ENCODE measurements at places on chromosomes 4 and X.
A peak's percentile ranks its signal among the peaks of the same experiment; 100 is the strongest.

DNA sequence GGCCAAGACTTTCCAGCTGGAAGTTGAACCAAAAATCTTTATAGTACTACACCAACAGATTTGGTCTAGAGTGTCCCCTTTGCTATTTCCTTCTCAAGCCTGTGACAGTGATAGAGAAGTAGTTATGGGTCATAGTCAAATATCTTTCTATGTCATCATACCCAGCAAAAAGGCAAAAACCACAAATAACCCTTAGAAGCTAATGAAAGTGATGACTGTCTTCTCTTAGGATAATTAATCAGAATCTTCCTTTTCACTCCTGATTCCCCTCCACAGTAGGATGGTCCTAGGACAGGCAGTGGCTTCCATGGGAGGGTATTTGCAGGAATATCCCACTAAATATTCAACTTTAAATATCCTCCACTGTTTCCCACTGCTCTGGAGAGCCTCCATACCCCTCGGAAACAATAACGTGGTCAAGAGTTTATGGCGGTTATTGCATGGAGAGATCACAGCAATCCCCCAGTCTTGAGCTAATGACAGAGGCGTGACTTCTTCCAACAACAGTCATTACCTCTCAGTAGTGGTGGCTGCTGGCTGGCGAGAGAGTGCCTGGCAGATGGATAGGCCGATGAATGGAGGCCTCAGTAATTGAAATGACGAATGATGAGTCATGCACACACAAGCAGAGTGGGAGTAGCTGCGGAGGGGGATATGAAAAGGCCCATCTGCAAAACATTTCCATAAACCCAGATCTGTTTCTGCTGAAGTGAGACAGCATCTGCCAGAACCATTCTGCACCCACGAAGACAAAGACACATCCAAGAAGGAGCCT, 154.9 kb downstream of the STK32B start:
- DNase-seq = no peak

GRCh38 chr4:113692809-113693411, 68.6 kb downstream of the CAMK2D start:
- no peak for DNase-seq

GRCh38 chr4:149973181-149973580, 105.1 kb upstream of the DCLK2 start:
- DNase-seq = no peak

GRCh38 chrX:119757979-119758730, at the start of gene SOWAHD:
Gene SOWAHD (plus strand): TSS chrX:119758588. CDS start chrX:119758668, 80 bp downstream.
- peak; percentile 11 for DNase-seq

GRCh38 chr4:85446141-85446861, 28.6 kb upstream of the ARHGAP24 start:
- no peak for DNase-seq

DNA sequence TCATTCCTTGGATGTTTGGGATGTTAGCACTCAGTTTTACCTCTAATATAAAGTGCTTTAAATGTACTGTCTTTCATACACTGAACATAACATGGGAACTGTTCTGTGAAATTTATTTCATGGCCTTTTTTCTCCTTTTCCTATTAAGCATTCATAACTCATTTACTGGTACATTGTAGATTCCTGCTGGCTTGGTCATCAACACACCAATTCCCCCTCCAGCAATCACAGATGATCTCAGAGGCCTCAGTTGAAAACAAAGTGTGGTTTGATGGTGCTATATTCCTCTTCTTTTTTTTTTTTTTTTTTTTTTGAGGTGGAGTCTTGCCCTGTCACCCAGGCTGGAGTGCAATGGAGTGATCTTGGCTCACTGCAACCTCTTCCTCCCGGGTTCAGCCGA, 61.9 kb upstream of the FAM47B start:
- no peak for DNase-seq

- DNase-seq = no peak
Observed at GRCh38 chr4:5989236-5990225, 28.7 kb downstream of the C4orf50 start.

GRCh38 chr4:176778491-176778890, 14.2 kb downstream of the VEGFC start:
- no peak for DNase-seq

GRCh38 chr4:140176735-140177134, 22.8 kb upstream of the MAML3 start:
- no peak for DNase-seq

GRCh38 chr4:140095694-140096482, 58.1 kb downstream of the MAML3 start:
- DNase-seq = peak; percentile 39

GRCh38 chr4:69707807-69708206, 52.6 kb downstream of the SULT1B1 start:
- DNase-seq = no peak

DNA sequence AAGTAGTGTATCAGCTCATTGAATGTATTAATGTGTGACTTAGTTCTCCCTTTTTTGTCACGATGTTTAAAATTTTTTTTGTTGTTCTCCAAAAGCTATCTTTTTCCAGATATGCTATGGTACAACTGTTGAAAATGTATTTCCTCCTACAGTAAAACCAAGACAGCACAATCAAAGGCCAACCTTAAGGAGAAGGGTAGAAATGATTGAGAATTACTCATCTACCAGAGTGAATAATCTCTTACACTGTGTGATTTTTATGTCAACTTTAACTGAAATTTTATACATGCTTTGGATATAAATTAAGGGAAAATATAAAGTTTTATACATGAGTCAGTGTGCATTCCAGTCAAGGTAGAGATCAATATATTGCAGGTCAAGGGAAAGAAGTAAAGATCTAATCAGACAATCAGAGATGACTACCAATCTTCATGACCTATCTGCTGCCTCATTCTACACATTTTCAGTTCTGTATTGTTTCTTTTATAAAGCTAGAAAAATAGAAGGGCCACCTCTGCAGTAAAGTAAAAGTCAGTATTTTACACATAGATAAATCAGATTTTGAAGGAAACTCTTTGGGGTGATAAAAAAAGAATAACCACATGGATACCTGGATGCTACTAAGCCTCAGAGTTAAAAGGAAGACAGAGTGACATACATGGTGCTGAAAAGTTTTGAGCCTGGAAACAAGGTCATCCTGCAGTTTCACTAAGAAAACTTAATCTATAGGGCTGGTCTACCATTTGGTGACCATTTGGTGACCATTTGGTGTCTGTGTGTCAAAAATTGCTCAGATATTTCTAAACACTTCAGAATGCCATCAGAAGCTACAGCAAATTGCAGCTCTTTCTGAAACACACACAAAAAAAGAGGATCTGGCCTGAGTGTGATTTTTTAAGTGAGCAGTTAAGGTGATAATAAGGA, 1.6 kb downstream of the FAM13A start:
- DNase-seq = no peak

GRCh38 chr4:120921456-120922380, 808 bp downstream of the PRDM5 start:
- peak; percentile 54 for DNase-seq

- no peak for DNase-seq
Observed at GRCh38 chrX:45632506-45632905, 431.8 kb upstream of the DIPK2B start.

DNA sequence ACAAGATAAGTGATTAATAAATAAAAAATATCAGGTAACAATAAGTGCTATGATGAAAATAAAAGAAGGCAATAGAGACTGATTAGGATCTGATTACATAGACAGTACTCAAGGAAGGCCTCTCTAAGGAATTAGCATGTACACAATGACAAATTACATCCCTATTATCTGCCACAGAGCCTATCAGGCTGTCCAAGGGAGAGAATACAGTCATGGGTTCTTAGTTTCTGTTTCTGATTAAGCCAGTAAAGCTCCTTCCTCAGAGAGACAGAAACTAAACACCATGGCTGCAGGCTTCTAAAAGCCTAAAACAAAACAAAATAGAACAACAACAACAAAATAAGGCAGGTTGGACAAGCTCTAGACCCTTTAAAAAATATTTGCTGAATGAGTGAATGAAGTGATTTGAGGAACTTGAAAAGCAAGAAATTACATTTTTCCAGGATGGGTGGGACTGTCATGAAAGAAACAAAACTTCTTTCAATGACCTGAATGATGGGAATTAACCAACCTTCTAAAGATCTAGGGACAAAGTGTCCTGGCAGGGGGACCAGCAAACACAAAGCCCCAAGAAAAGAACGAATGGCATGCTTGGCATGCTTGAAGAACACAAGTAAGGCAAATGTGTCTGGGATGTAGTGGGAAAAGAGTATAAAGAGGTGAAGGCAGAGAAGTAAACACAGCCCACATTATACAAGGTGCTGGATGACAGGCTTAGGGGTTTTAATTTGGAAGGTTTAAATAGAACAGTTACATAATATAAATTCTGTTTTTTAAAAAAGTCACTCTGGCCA, 44.1 kb downstream of the NAA11 start:
- no peak for DNase-seq

GRCh38 chr4:82890528-82890900, 439 bp downstream of the SEC31A start:
- no peak for DNase-seq

- no peak for DNase-seq
Observed at GRCh38 chr4:184255871-184256642, 38.4 kb upstream of the ENPP6 start.

- DNase-seq = no peak
Observed at GRCh38 chr4:83905952-83906351, 370.0 kb downstream of the GPAT3 start.

- no peak for DNase-seq
Observed at GRCh38 chrX:95949588-95949987, 735.1 kb upstream of the DIAPH2 start.

- no peak for DNase-seq
Observed at GRCh38 chrX:129808158-129808828, 28.5 kb downstream of the SASH3 start.

DNA sequence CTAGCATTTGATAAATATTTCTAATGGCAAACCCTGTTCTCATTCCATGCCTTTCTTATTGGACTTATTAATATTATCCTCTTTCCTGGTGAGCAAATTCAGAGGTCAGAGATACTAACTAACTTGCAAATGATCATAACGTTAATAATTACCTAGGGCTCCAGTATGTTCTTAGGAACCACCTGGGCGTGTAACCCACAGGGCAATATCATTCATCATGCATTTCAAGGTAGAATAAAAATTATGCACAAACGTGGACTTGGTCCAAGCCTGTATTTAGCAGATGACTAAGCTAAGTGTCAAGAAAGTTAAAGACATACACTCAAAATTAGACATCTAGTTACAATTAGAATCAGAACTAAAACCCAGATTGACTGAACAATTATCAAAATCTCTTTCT, 850.1 kb downstream of the TRIML1 start:
- DNase-seq = no peak

- DNase-seq = no peak
Observed at GRCh38 chr4:81604683-81605218, 133.0 kb upstream of the RASGEF1B start.

GRCh38 chr4:169015186-169015623, 5.2 kb upstream of the CBR4 start:
- DNase-seq = no peak

DNA sequence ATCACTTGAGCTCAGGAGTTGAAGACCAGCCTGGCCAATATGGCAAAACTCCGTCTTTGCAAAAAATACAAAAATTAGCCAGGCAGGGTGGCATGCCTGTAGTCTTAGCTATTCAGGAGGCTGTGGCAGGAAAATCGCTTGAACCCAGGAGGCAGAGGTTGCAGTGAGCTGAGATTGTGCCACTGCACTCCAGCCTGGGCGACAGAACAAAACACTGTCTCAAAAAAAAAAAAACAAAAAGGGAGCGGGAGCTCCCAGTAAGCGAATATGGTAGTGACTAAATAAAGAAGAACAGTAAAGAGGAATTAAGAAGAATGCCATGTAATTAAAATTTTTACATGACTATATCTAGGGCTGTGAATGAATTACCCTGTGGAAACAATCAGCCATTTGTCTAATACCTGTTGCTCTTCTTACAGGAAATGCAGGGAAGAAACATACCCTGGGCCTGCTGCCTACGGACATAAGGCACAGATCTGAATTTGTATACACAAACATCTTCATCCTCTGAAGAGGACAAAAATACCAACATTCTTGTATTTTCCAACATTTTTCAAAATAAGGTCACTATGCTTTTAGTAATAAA, 11.4 kb downstream of the WDFY3 start:
- no peak for DNase-seq

DNA sequence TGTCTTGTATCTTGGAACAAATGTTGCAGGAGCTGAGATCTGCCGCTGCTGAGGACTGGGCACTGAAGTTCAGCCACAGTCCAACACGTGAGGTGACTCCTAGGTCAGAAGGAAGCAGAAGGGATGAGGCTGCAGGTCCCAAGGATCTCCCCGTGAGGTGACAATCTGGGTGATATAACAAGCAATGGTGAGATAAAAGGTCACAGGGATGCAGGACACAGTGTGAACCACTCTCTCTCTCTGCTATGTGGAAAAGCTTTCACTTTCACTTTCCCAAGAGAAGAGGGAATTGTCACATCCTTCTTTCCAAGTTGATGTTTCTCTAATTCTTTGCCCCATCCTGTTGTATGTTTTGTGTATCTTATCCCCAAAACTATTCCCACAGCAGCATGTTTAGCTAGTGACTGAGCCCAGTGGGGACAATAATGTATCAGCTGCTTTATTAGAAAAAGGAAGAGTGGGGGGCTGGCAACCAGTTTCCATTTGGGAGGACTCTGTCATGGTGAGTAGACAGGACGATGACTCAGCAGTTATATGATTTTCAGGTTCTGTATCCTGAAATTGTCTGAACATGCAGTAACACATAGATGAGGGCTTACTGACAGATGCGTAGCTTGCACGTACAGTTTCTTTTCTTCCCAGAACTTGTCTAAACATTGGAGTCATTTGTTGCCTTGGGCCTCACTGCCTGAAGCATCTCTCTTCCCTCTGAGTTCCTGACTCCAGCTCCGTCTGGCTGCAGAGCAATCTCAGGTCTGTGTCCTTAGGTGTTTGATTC, 1415.8 kb upstream of the TENM3 start:
- no peak for DNase-seq

DNA sequence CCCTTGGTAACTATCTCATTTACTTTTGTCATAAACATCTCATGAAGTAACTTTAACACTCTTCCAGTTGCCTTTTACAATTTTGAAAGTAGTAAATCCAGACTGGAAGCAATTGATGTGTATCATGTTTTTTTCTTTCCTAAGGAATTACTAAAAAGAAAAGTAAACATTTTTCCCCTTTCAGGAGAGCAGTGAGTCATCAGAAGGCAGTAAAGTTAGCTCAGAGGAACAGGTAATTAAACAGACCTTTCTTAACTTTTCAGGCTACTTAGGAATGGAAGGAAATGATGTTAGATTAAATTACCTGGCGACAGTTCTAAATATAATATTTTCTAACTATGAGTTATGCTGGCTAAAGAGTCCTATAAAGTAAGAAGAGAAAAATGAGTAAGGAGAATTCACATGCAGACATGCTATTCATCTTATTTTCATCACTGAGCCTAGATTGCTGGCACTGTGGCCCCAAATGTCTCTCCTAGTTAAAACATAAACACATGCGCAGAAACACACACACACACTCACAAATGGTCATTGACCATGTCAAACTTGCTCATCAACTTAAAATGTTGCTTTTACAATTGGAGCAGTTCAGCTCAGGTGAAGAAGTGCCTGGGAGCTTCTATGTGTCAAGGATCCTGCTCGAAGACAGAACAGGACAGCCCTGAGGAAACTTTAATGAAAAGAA, 9.3 kb downstream of the DMP1 start:
- no peak for DNase-seq

All from stimulated activated CD4-positive, alpha-beta T cell treated with anti-CD3 and anti-CD28 coated beads, Interleukin-4, amount 100 ng/mL, for 4 hours (primary cell).